Fibroblast of mammary gland (primary cell): ENCODE measurements at places on chromosomes 6 and 20.
A peak's percentile ranks its signal among the peaks of the same experiment; 100 is the strongest.

DNA sequence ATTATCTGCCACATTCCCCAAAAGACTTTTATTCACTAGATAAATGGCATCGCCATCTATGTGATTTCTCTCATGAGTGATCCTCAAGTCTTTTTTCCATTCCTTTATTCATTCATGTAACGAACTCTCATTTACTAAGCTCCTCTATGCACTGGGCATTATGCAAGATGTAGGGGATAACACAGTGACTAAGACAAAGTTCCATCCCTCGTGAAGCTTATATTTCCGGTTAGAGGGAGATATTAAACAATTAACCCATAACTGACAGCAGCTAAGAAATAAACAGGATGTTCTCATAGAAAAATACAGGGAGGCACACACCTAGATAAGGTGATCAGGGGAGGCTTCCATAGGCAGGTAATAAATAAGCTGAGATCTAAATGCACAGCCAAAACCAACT lies 17.2 kb upstream of the PREX1 start:
- peak; percentile 38 for DNase-seq

- DNase-seq, result peak; percentile 47
Observed at GRCh38 chr6:160013987-160014868, 45.3 kb downstream of the IGF2R start.

GRCh38 chr6:45687570-45687969 lies 309.8 kb upstream of the SUPT3H start:
- no peak for DNase-seq

- no peak for DNase-seq
Observed at GRCh38 chr20:24096864-24097450, 108.4 kb upstream of the GGTLC1 start.

- no peak for DNase-seq
Observed at GRCh38 chr20:60765821-60766403, 486.1 kb upstream of the CDH4 start.

- peak; percentile 30 for DNase-seq
Observed at GRCh38 chr6:23137611-23138010, 568.2 kb downstream of the HDGFL1 start.

DNA sequence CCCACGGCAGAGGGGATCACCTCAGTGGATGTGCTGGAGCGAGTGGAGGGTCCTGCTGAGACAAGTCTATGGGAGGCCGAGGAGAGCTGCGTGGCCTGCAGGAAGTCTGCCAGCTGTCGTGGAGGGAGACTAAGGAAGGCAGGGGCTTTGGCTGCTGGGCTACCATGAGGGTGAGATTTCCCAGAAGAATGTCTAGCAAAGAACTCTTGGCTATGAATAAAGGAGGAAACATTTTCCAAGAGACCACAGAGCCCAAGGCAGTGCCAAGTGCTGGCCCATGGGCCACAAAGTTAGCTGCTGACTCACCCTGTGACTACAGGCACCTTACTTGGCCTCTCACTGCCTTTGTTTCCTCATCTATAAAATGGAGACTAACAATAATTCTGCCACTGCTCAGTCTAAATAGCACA lies 73.4 kb downstream of the PRDM1 start:
- peak; percentile 96 for DNase-seq

- no peak for DNase-seq
Observed at GRCh38 chr6:53861518-53861917, 66.7 kb downstream of the LRRC1 start.

GRCh38 chr20:61430228-61430624 lies 178.2 kb downstream of the CDH4 start:
- no peak for DNase-seq

GRCh38 chr20:48742233-48742632 lies 85.6 kb downstream of the PREX1 start:
- DNase-seq, result no peak

GRCh38 chr6:73564578-73565345 lies 43.9 kb upstream of the EEF1A1 start:
- DNase-seq, result no peak

- DNase-seq, result no peak
Observed at GRCh38 chr20:49769048-49769581, 43.5 kb upstream of the SLC9A8 start.

DNA sequence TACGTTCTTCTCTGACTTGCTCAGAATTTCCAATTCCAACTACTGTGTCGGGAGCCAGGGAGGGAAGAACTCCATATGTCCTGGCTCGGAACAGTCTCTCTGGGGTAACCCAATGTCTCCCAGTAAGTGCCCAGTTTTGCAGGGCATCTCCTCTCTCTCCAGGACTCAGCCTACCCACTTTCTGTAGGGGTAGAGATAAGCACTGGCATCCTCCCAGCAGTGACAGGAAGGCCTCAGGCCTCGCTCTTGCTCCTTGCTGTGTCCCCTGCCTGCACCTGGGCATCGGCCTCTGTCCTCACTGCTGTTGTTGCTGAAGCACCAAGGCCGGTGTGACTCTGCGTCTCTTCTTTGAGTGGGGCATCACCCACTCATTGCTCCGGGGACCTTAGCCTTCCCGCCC lies 388.9 kb upstream of the JARID2 start:
- DNase-seq, result no peak
